Stimulated activated naive CD4-positive, alpha-beta T cell treated with Interleukin-2 at 50 U/mL for 16 hours (primary cell): ENCODE measurements at places on chromosomes 1 and 21.

DNA sequence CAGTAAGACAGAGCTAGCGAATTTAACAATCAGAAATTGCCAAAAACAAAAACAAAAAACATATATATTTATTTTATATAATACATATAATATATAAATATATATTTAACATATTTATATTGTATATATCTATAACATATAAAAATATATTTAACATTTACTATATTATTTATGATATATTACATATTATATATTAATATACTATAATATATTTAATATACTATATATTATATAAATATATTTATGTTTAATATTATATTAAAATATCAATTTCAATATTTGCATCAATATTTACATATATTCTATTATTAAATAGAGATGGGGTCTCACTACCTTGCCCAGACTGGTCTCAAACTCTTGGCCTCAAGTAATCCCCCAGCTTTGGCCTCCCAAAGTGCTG is 50.9 kb downstream of the TBX19 start:
- DNase-seq = no peak

GRCh38 chr1:6239950-6240768 is 3.8 kb upstream of the HES3 start:
- DNase-seq = no peak

- no peak for DNase-seq
Measured at GRCh38 chr1:96588416-96588995, 133.1 kb upstream of the PTBP2 start.

DNA sequence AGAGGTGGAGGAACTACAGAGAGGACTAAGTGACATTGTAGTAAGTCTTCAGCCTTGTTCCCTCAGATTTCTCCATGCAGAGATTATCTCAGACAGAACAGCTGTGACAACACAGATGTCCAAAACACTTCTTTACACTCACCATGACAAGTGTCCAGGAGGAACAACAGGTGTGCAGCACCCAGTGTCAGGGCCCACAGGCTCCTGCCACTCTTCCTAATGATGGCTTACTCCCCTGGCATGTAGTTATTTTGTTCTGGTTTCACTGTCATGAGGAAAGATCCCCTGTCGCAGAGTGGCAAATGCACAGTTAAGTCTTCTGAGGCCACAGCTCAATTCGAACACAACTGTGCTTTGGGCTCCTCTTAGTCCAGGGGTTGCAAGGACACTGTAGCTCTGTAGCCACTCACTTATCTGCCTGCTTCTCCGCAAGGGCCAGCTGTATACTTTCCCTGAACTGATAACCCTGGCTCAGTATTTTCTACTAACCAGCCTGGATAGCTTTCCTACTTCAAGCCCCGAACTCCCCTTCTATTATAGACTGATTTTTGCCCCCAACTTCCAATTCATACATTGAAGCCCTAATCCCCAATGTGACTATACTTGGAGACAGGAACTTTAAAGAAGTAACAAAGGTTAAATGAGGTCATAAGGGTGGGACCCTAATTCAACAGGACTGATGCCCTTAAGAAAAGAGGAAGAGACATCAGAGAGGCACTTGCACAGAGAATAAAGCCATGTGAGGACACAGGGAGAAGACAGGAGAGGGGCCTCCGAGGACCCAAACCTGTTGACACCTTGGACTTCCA is 11.1 kb downstream of the PDZK1 start:
- DNase-seq = no peak

DNA sequence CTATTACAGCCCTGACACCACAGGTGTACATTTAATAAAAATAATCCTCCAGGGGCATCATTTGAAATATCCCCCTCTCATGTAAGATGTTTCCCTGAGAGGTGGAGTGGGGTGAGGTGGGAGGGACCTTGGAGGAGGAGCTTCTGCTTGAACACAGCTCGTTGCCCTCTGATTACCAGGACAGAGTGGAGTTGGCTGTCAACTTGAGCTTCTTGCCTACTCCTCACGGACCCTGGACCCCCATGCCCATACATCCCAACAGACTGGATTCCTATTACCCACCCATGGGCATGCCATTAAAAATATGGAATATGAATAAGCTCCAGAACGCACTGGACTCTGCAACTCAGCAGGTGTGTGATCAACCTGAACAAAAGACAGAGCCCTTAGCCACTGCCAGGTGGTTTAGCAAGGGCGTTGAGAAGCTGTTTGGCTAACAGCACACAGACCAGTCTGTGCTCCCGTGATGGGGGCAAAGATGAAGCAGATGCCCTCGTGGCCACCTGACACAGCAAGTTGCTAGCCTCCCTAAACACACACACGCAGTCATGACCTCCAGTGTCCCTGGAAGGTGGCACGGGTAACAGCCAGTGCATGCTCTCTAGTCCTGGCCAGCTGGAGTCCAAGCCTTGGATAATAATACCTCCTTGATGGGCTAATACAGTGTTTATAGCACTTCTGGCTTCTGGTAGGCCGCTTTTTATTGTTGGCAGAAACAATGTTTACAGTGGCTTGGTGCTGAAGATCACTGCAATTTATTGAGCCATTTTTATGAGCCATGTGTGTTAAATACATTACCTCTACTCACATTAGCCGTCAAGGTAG is 155.0 kb downstream of the TOMM20 start:
- no peak for DNase-seq

DNA sequence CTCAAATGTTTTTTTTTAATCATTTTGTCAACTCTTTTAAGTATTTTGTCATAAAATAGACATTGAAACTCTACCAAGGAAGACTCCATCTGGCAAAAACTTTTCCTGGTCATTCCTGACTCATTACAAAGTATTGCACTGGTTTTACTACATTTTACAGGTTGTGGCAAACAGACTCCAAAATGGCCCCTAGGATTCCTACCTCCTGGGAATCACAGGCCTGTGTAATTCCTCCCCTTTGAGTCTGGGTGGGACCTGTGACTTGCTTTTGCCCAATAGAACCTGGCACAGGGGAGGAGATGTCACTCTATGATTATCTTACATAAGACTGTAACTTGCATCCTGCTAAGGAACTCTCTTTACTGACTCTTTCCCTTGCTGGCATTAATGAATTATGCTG is 123.6 kb upstream of the KCNJ6 start:
- no peak for DNase-seq
